WERI-Rb-1 (cell line): ENCODE measurements at places on chromosomes 7 and 10.

DNA sequence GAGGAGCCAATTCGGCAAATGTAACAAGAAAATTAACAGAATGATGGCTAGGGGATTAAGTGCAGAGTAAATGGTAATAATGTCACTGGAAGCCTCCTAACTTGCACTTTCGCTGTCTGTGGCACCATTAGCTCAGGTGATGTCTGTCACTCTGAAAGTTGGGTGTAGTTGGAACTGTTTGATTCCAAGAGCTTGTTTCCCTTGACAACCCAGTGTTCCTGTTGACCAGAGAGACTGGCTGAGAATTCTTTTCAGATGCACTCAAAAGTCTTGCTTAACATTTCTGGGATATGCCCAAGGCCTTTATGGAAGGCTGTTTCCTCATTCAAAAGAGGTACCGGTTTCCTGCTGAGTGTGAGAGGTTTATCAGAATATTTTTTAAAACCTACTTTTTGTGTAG is 49.6 kb downstream of the PLPP4 start:
- no peak for DNase-seq

DNA sequence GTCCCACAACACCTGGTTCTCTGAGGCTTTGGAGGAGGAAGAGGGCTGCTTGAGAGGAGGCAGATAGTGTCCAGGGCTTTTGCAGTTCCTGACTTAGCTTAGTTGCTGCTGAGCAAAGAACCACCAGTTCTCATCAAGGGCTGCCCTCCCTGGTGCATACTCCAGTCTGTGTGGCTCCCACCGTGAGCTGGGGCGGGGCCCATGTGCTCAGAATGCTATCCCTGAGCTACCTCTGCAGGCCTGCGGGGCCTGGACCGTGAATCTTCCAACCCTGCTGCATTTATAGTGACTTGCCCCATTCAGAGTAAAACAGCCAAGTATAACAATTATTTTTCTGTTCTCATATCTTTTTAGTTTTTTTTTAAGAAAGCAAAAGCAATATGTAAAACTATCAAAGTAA is 49.2 kb downstream of the TACR2 start:
- DNase-seq: no peak

DNA sequence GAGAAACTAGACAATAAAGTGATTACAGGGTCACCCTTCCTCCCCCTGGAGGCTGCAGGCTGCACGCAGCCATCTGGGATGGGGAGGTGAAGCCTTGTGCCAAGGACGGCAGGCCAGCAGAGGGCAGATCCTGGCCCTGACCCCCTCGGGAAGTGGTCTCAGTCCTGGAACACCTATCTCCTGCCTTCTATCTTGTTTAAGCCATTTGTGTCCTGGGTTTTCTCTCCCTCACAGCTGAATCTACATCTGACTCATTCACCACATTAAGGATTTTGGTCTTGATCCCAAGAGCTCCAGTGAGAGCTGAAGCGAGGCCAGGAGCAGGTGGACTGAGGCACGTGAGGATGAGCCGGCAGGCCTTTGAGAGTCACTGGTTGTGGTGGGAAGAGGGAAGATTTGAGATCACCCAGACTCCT is 16.4 kb upstream of the PARP12 start:
- peak; percentile 63 for DNase-seq

DNA sequence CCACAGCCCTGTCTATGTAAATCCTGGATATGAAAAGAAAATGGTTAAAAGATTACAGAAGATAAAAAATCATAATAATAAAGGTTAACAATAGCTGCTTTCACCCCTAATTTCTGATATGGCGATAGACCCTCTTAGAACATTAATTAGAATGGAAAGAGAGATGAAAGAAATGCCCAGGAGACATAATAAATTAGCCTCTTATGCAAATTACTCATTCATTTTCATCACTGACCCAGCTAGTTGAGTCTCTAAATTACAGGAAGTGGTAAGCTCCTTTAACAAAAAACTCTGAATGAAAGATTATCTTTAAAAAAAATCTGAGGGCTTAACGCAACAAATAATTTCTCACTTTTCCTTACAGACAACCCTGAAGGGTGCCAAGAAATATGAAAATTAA is 12.4 kb downstream of the GFRA1 start:
- DNase-seq: no peak

GRCh38 chr7:26065652-26066051 is 86.3 kb upstream of the NFE2L3 start:
- DNase-seq: peak; percentile 55

DNA sequence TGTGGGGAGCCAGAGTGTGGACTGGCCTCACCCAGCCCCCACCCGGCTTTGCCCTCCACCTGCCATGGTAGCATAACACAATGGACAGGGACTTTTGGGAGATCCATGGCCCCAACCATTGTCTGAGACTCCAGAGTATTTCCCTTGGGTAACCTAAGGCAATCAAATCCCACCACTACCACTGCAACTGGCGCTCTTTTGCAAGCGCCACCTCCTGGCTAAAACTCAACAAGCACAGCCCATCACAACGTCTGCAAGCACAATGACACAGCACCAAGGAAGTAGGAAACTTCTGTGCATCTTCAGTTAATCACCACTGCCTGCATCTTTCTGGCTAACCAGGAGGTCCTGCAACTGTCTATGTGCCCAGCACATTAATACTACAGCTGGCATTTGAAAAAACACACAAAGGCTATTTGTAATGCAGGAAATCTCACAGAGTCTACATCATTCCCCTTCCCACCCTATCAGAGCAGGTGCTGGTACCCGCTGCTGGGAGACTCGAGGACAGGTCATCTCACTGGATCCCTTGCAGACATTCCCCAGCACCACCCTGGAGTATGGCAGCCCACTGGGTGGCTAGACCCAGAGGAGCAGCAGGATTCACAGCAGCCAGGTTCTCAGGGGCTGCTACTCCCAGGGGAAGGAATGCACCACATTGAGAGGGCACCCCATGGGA is 27.7 kb downstream of the ANKRD26 start:
- DNase-seq: no peak

- no peak for DNase-seq
Observed at GRCh38 chr10:130135676-130136225, 440 bp upstream of the GLRX3 start.

GRCh38 chr7:151432658-151433521 is 7.1 kb downstream of the CRYGN start:
- DNase-seq: no peak

- DNase-seq: no peak
Observed at GRCh38 chr7:158282461-158283001, 305.1 kb downstream of the PTPRN2 start.

DNA sequence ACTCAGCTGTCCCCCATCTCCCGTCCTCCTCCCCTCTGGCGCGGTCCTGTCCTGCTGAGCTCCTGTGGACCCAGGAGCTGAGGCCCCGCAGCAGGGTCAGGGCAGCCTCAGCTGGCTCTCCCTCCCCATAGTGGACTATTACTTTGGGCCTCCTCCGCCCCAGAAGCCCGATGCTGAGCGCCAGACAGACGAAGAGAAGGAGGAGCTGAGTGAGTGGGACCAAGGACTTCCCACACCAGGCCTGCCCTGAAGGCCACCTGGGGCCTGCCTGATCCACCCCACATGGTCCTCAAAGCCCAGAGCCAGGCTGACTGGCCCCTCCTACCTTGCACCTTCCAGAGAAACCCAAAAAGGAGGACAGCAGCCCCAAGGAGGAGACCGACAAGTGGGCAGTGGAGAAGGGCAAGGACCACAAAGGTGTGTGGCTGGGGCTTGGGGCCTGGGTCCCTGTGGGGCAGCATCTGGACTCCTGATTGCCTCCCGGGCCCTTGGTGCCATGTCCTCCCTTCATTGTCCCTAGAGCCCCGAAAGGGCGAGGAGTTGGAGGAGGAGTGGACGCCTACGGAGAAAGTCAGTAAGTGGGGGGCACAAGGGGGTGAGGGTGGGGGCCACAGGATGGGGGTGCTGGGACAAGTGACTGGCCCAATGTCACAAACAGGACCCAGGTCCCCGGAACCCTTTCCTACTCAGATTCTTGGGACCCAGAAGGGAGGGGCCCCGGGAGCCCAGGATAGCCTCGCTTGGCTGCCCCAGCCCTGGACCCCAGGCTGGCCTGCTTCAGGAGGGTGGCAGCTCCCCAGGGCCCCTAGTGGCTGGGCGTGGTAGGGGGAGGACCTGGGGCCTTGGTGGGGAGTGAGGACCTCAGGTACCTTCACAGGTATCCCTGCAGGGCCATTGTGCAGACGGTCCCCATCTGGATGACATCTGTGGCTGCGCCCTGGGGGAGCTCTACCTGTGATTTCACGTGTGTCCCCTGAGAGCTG is 4.9 kb downstream of the AEBP1 start:
- DNase-seq: no peak

DNA sequence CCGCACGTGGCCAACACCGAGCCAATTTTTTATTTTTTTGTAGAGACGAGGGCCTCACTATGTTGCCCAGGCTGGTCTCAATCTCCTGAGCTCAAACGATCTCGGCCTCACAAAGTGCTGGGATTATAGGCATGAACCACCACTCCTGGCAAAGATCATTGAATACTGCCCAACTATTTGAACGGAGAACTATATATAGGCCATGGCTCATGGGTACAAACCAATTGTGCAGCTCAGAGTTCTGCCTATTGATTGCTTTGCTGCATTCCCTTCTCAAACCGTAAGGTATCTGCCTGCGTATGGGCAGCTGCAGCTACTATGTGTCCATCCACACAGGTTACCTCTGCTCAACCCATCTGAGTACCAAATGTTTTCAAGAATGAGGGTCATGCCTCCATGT is 9.7 kb upstream of the SLC25A16 start:
- no peak for DNase-seq

- no peak for DNase-seq
Observed at GRCh38 chr7:139747662-139748372, 30.0 kb downstream of the HIPK2 start.

DNA sequence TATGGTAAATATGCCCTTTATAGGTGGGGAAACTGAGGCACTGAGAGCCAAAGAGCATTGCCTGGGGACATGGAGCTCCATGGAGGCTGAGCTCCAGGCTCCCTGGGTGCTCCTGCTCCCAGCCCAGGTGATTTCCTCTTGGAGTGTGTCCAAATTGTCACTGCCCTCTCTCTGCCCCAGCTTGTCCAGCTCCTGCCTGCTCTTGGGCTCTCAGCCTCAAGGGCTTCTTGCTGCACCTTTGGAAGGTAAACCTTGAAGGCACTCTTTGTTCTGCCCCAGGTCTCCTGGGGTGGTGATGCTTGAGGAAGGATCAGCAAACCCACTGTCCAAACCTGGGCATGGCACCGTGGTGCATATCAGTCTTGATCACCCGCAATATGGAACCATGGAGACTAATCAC is 166.1 kb downstream of the RPS24 start:
- DNase-seq: no peak

GRCh38 chr7:21850531-21851285 is 95.0 kb downstream of the CDCA7L start:
- no peak for DNase-seq

DNA sequence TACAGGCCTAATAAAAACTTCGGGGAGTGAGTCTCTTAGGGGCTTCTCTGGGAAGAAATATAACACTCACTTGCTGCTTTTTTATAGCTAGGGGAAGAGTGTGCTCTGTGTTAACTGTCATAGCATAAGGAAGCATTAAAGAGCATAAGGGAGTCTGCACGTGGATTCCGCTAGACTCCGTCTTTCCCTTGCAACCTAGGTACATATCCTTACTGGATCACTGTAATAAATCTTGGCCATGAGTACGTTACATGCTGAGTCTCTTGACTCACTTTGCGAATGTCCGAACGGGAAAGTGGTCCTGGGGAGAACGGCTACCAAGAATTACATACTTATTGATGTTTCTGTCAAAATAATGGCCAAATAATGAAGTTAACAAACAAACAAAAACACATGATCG is 999.1 kb upstream of the MBL2 start:
- no peak for DNase-seq

GRCh38 chr7:84091318-84091717 is 103.3 kb downstream of the SEMA3A start:
- DNase-seq: no peak
